GM03348 (cell line): ENCODE measurements at places on chromosomes 3 and 15.
A peak's percentile ranks its signal among the peaks of the same experiment; 100 is the strongest.

DNA sequence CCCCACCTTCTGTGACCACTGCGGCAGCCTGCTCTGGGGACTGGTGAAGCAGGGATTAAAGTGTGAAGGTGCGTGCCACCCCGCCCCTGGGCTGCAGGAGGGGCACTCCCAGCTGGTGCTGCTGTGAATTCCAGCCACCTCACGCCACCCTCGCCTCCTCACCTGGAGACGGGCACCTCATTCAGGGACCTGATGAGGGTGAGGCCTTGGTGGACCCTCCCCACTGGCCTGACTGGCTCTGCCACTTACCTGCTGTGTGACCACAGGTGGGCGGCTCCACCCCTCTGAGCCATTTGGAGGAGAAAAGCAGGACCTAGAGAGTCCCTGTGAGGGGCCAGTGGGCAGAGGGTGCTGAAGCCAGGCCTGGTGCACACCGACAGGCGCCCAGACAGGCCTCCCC, 22.5 kb downstream of the PRKCD start:
- DNase-seq, result no peak

- no peak for DNase-seq
Measured at GRCh38 chr3:88267441-88267840, 117.7 kb downstream of the C3orf38 start.

GRCh38 chr15:79339588-79340314, 28.8 kb downstream of the TMED3 start:
- peak; percentile 61 for DNase-seq

DNA sequence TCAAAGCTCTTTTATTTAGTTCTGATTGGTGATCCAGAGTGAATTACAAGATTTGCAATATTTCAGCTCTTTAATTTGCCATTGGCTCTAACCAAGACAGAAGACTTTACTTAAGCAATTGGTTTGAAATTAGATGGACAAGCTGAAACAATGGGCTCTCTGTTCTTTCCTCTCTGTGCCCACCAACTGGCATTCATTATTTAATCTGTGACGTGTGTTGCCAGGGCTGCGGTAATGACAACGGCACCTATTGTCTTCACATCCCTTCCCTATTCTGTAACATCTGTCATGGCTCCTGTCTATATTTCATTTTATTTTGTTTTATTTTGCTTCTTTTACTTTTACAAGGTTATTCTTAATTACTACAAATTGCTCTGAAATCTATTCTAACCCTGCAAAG, 33.9 kb downstream of the PLD1 start:
- DNase-seq, result no peak
